ENCODE measurements at places on chromosomes 2 and 18.

DNA sequence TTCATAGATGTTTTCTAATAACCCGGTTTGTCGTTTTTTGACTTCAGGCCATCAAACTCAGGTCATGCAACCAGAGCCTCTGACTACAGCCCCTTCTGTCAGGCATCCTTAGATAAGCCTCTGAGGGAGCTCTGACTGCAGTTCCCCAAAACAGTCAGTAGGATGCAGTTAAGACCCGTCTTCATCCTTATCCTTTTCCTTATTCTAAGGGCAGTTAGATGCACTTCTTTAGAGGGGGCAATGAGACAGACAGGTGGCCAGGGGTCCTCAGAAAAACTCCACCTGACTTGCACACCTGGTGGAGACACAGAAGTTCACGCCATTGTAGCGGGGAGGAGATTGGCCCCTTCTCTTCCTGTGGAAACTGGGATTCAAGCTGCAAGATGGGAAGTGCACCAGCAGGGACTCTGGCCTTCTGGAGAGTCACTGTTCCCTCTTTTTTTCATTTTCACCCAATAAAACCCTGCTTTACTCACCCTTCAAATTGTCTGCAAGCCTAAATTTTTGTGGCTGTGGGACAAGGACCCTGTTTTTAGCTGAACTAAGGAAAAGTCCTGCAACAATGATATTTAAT lies 104.8 kb upstream of the TFPI start:
- no peak for DNase-seq

GRCh38 chr18:69588301-69588700 lies 187.6 kb downstream of the DOK6 start:
- no peak for DNase-seq

DNA sequence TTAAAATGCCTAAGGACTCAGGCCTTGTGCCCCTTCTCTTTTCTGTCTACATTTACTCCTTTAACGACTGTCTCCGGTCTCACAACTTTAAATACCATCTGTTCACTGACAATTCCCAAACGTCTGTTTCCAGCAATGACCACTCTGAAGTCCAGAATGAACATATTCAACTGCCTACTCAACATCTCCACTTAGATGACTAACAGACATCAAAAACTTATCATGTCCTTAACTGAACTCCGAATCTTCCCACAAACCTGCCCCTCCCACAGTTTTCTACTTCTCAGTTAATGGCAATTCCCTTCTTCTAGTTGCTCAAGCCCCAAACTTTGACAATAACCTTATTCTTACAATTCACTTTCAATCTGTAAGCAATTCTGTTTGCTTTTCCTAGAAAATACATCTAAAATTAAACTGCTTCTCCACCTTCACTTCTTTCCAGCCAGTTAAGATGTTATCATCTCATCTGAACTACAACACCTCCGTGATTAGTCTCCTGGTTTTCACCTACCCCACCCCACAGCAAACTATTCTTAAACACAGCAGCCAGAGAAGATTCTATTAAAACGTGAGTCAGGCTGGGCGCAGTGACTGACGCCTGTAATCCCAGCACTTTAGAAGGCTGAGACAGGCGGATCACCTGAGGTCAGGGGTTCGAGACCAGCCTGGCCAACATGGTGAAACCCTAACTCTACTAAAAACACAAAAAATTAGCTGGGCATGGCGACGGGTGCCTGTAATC lies 2.8 kb downstream of the C1D start:
- DNase-seq, result no peak

- DNase-seq, result no peak
Observed at GRCh38 chr18:24199372-24199962, 60.6 kb downstream of the CABYR start.

DNA sequence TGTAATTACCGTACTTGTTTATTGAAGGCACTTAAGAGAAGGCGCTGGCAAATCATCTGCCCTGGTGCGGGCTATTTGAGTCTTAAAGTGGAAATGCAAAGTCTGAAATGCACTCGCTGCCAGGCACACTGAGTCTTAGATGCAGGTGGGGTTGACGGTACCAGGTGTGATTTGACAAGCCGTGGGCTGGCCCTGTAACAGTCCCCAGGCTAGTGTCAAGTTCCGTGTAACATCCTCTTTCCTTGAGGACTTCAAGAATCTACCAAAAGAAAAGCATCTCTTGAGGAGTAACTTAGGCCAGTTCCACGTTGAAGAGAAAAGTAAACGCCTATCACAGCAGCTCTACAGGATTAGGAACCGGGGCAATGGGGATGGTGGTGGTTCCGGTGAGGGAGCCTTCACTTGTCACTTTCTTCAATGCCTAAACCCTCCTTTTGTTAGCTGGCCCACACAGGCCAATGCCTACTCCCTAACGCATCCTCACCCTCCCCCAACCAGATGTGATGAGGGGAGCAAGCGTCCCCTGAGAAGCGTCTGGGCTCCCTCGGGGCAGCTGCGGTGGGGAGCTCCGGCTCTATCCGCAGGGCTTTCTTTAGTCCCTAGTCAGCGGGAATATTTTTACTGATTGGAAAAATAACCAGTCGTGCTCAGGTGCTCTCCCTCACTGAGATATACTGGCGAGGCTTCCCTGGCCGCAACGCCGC lies 1.5 kb upstream of the UGP2 start:
- no peak for DNase-seq

DNA sequence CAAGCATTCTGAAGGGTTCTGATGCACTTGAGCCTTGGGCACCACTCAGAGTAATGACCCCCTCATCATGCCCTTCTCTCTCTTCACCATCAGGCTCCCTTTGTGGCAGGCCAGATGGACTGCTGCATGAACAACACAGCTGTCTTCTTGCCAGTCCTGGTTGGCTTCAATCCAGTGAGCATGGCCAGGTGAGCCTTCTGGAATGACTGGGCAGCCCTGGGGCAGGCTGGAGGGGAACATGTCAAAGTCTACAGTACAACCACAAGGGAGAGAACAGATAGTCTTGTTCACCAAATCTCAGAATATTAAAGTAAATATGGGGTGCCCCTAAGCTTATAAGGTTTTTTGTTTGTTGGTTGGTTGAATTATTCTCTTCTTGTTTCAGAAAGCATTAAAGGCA lies 4.4 kb downstream of the GCKR start:
- DNase-seq, result no peak

GRCh38 chr2:121094101-121094500 lies 190.9 kb downstream of the TFCP2L1 start:
- no peak for DNase-seq

DNA sequence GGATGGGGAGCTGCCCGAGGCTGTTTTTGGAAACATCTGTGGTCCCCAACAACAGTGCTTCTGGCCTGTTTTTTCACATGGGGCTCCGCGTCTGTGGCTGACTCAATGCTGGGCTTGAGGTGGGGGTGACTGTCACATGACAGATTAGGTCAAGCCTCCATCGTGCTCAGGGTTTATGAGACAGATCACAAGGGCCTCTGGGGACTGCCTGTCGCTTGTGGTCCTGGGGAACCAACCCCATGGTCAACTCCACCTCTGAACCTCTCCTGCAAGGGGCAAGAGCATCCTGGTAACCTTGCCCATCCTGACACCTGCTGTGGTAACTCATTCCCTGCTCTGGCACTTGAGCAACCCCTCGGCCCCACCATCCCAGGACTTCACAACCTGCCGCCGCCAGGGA lies 47.6 kb upstream of the SH3RF3 start:
- no peak for DNase-seq

GRCh38 chr2:31138037-31138962 lies at the start of gene GALNT14:
Gene GALNT14 (minus strand): TSS chr2:31138440. CDS start chr2:31138086, 354 bp downstream.
- DNase-seq, result peak; percentile 68

GRCh38 chr18:44716697-44717163 lies 36.0 kb downstream of the SETBP1 start:
- DNase-seq, result peak; percentile 22

- DNase-seq, result no peak
Observed at GRCh38 chr2:2694746-2695145, 363.7 kb upstream of the MYT1L start.

DNA sequence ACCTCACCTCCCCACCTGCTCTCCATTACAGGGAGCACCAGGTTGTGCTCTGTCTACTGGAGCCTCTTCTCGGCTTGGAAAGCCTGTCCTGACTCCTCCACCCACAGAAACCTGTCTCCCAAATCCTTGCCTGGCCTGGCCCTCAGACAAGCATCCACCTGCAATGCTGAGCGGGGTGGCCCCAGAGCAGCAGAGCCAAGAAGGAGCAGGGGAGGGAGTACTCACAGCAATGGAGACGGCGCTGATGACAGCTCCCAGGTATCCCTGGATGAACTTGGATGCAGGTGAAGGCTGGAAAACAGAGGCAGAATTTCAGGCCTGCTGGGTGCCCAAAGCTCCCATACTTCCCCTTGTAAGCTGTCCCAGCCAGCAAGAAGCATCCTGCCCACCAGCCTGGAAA lies 72.8 kb downstream of the SFXN5 start:
- DNase-seq, result no peak

DNA sequence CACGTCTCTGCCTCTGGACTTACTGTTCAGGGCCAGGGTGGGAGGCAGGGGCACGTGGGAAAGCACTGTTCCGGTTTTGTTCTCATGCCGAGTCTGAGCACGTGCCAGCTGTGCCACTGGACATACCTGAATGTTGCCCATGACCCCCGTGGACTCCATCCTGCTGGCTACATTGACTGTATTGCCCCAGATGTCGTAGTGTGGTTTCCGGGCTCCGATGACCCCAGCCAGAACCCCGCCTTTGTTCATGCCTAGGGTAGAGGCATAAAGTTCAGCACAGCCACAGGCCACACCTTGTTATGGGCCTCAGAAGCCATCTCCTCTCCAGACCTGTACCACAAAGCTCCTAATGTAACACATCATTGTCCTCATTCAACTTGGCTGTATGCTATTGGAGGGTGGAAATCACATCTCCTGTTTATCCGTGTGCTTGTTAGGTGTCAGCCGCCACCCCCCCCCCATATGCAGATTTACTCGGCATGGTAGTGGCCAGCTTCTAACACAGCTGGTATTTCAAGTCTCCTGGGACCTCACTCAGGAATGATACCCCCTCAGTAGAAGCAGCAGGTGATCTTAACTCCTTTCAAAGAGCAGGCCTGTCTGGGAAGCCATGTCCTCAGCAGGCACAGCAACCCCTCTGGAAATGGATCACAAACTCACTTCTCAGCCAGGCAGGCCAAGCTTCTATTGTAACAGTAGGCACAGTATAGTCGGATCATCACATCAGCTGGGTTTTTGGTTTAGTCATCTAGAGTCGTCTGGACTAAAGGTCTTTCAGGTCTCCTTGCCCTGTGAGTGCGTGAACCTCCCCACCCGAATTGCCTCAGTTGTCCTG lies 27.6 kb downstream of the CENPO start:
- DNase-seq, result no peak

DNA sequence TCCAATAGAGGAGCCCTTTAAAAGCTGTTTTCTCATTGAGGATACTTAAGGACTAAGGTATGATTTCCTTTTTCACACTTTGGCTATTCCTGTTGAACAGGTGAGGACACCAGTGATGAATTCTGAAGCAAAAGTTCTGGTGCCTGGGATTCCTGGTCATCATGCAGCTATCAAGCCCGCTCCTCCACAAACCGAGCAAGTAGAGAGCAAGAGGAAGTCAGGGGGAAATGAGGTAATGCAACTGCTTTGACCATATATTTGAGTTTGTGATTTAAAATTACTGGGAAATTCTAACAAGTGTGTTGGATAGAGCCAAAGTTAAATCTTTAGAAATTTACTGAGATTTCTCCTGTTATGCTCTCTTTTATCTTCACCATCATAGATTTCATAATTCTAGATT lies 33.0 kb downstream of the WDR43 start:
- DNase-seq, result no peak

- DNase-seq, result no peak
Observed at GRCh38 chr2:165328272-165328671, 89.1 kb downstream of the SCN2A start.

DNA sequence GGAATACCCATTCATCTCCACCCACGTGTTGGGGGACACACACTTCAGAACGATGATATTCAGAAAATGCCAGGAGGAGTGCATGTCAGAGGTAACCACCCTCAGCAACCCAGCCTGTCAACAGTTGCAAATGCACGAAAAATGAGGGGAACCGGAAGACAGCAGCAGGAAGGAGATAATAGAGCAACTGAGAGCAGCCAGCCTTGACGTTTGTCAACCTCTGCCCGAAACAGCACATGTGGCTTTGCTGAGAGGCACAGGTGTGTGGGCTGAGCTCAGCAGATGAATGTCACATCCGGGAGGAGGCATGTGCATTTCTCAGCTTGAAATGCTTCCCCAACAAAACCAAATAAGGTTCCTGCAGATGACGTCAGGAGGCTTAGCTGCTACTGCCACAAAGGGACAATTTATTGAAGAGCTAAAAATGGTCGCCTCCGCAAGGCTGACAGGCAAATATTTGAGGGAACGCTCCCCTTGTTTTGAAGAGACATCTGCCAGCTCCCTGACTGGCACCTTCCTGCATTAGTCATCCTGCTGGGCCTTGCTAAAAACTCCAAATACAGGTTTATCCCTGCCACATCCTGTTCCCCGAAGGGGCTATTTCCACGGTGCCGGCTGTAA lies 419.0 kb downstream of the NBAS start:
- peak; percentile 67 for DNase-seq

GRCh38 chr2:142834021-142834420 lies 43.4 kb upstream of the KYNU start:
- DNase-seq, result no peak

- DNase-seq, result no peak
Observed at GRCh38 chr18:75694292-75694691, 266.8 kb upstream of the SMIM21 start.

- DNase-seq, result no peak
Observed at GRCh38 chr18:26040051-26040656, 50.3 kb downstream of the SS18 start.

GRCh38 chr18:11995445-11996189 lies 14.3 kb downstream of the IMPA2 start:
- DNase-seq, result peak; percentile 49

- no peak for DNase-seq
Observed at GRCh38 chr2:20203521-20204225, 21.3 kb downstream of the SDC1 start.

GRCh38 chr18:51150113-51150700 lies 47.3 kb downstream of the MEX3C start:
- DNase-seq, result peak; percentile 27

DNA sequence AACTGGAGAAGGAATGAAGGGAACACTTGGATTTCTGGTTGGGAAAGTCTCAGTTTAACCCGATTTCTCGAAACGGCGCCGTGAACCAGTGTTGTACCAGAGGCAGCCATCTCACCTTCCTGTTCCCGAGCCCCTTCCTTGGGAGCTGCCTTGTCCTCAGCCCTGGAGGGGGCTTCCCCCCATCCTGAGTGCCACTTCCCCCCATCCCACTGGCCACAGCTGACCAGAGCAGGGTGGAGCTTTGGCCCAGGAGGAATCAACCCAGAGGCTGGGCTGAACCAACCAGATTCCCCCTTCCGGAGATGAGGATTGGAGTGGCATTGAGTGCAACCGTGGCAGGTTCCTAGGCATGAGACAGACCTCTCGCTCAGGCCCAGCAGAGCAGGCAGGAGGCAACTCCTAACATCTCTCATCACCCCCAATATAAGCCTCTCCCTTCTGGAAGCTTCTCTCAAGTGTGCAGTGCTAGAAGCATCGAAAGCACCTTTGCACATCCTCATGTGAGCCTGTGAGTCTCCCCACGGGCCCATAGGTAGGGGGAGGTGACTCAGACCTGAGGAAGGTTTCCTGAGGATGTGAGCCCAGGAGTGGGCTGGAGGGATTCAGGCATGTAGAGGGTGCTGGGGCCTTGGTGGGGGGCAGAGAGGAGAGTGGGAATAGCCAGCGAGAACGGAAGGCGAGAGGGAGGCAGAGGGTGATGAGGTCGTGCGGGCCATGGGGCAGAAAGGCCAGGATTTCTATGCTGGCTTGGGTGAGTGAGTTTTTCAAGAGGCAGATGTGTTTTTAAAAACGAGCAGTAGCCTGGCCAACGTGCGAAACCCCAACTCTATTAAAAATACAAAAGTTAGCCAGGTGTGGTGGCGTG lies 11.9 kb downstream of the NGEF start:
- DNase-seq, result no peak
